ENCODE measurements at places on chromosomes 3 and 15. TPM values are rescaled to one million over a fixed set of nuclear protein-coding genes. Genes with fewer than 3 reads are reported as not detected.

GRCh38 chr3:120497336-120497735 is 46.5 kb upstream of the FSTL1 start:
- peaks cover 3% of the 10 kb centered on the region for H3K27me3 ChIP-seq
- H3K36me3 ChIP-seq, result peaks cover 8% of the 10 kb centered on the region
- no peak for DNase-seq
- H3K4me1 ChIP-seq, result no peaks in the 10 kb centered on the region
- H3K27ac ChIP-seq, result no peak overlapping the region

DNA sequence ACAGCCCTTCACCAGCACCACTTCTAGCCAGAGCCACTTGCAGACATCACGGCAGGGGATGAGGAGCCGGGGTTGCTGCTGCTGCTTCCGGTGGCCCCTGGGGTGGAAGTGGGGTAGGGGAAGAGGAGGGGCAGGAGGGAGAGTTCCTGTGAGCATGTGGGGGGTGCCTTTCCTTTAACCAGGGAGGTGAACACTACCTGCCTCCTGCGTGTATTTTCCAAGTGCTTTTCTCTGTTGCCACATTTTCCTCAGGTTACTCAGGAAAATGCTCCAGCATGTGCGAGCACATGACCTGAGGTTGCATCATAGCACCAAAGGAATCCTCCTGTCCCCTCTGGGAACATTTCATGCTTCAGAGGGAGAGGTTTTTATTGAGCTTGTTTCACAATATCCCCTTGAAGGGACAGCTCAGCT is 12.2 kb upstream of the SACM1L start:
- H3K36me3 ChIP-seq, result peaks cover 25% of the 10 kb centered on the region
- H3K4me1 ChIP-seq, result peaks cover 26% of the 10 kb centered on the region
- no peaks in the 10 kb centered on the region for H3K27me3 ChIP-seq
- DNase-seq, result peak; percentile 25
- no peak overlapping the region for H3K4me3 ChIP-seq

Gene FBXL2
- 11.5 TPM for total RNA-seq

Gene SLC2A2
- not detected for total RNA-seq

Gene CYP11A1
- 0.82 TPM for total RNA-seq
